ENCODE measurements at places on chromosomes 11 and 22. TPM values are rescaled to one million over a fixed set of nuclear protein-coding genes. Genes with fewer than 3 reads are reported as not detected.

DNA sequence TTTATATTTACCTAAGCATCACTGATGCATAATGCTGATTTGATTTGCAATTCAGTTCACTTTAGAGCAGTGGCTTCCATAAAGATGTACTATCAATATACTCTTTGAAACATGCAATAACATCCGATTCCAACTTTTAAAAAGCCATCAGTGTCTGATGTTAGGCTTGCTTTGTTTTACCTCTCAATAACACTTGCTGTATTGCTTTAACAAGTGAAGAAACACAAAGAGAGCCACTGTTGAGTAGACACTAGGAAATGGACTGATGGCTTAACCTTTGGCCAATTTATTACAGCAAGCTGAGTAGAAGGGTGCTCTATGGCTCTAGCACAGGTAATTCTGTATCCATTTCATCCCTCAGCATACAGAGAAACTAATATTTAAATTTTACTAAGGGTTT lies 122.1 kb downstream of the FCHSD2 start:
- no peaks in the 10 kb centered on the region for H3K27me3 ChIP-seq
- no peak overlapping the region for H3K4me3 ChIP-seq
- no peak for DNase-seq
- H3K36me3 ChIP-seq: no peaks in the 10 kb centered on the region
- no peak overlapping the region for H3K27ac ChIP-seq
- H3K4me1 ChIP-seq: no peaks in the 10 kb centered on the region

DNA sequence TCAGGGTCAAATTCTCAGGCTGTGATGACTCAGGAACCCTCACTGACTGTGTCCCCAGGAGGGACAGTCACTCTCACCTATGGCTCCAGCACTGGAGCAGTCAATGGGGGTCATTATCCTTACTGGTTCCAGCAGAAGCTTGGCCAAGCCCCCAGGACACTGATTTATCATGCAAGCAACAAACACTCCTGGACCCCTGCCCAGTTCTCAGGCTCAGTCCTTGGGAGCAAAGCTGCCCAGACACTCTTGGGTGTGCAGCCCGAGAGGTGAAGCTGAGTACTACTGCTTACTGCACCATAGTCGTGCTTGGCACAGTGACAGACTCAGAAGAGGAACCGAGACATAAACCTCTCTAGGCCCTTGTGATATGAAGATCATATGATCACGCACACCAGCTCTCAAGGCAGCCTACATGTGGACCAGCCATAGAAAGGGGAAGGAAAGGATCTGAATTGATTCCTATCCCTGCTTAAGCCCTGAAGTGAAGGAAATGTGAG lies 58.2 kb downstream of the ZNF280B start:
- H3K4me1 ChIP-seq: no peaks in the 10 kb centered on the region
- DNase-seq: no peak
- no peaks in the 10 kb centered on the region for H3K27me3 ChIP-seq
- H3K36me3 ChIP-seq: no peaks in the 10 kb centered on the region
- no peak overlapping the region for H3K27ac ChIP-seq

DNA sequence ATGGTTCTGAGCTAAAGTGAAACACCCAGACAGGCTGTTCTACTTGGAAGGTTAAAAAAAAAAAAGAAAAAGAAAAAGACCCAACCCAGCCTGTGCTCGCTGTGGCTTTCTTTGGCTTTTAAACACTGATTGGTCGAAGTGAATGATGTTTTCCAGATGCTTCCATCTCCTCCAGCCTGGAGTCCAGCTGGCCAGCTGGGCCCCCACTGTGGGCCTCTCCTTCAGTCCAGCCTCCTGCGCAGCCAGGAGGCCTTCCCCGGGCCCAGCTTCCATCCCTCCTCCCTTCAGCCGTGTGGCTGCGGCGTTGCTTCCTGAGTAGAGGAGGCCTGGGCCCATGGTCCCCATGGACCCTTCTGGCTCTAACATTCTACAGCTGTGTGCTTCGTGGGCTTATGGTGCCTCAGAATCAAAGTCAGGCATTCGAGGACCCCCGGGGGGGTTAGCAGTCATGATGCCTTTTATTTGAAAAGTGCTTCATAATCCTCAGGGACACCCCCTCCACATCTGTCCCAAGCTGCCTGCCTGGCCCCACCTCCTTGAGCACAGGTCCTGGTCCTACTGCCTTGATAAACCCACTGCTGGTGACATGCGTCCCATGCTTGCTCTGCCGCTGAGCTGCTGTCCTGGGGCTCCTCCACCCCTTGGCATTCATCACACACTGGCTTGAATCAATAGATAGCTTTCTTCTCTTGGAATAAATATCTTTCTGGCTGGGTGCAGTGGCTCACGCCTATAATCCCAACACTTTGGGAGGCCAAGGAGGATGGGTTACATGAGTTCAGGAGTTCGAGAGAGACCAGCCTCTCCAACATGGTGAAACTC lies 42.2 kb upstream of the FBLN1 start:
- H3K4me3 ChIP-seq: no peak overlapping the region
- H3K36me3 ChIP-seq: no peaks in the 10 kb centered on the region
- no peaks in the 10 kb centered on the region for H3K27me3 ChIP-seq
- no peaks in the 10 kb centered on the region for H3K4me1 ChIP-seq
- no peak overlapping the region for H3K27ac ChIP-seq

CPT1A gene
- total RNA-seq: 27.4 TPM

CDC42EP1 gene
- total RNA-seq: 0.13 TPM
